ENCODE measurements at places on chromosomes 12 and 14. TPM values are rescaled to one million over a fixed set of nuclear protein-coding genes. Genes with fewer than 3 reads are reported as not detected.
A peak's percentile ranks its signal among the peaks of the same experiment; 100 is the strongest.

- H3K36me3 ChIP-seq, result no peaks in the 10 kb centered on the region
- H3K4me3 ChIP-seq, result no peak overlapping the region
- H3K4me1 ChIP-seq, result no peaks in the 10 kb centered on the region
- H3K27ac ChIP-seq, result no peak overlapping the region
- DNase-seq, result no peak
Measured at GRCh38 chr12:105026411-105026810, 40.3 kb downstream of the NOPCHAP1 start.

- H3K36me3 ChIP-seq, result no peaks in the 10 kb centered on the region
- H3K4me3 ChIP-seq, result no peak overlapping the region
- DNase-seq, result no peak
- no peak overlapping the region for H3K27ac ChIP-seq
- H3K27me3 ChIP-seq, result no peaks in the 10 kb centered on the region
Measured at GRCh38 chr12:132500142-132500855, 10.3 kb downstream of the FBRSL1 start.

GRCh38 chr12:121762269-121762668 is 31.2 kb downstream of the RHOF start:
- no peaks in the 10 kb centered on the region for H3K36me3 ChIP-seq
- no peak overlapping the region for H3K27ac ChIP-seq
- H3K27me3 ChIP-seq, result no peaks in the 10 kb centered on the region
- peaks cover 5% of the 10 kb centered on the region for H3K4me1 ChIP-seq

DNA sequence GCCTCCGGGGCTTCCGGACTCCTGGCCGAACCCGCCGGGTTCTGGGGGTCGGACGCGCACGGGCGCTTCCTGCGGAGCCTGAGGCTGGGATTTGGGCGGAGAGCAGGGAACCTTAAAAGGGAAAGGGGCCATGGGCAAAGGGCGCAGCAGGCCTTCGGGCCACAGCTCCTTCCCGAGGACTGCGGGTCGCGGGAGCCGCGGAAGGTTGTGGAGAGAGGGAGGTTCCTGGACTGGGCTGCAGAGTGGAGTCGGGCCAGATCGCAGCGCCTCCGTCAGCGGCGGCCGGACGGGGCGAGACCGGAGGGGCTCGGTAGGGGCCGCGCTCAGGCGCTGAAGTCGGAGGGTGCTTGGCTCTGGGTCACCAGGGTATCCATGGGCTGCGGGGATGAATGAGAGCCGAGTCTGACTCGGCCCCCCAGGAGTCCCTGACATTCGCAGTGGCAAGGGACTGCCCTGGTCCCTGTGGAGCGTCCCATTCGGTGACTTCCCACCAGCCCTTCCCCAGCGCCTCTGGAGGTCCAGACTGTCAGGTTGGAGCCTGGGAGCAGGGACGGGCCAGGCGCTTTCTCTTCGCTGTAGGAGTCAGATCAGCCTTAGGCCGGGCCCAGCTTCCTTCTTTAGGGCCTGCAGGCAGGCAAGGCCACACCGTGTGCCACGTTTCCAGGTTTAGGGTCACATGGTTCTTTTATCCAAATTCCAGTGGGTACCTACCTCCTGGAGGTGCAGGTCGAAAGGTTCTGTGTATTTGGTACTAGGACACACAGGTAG is 938 bp upstream of the SLC25A29 start:
- DNase-seq, result no peak
- H3K4me1 ChIP-seq, result peaks cover 37% of the 10 kb centered on the region
- no peaks in the 10 kb centered on the region for H3K27me3 ChIP-seq
- peak overlapping the region; percentile 69 for H3K4me3 ChIP-seq

GRCh38 chr12:98578821-98579220 is 14.7 kb upstream of the SLC25A3 start:
- no peaks in the 10 kb centered on the region for H3K4me1 ChIP-seq
- DNase-seq, result no peak
- H3K4me3 ChIP-seq, result no peak overlapping the region
- no peaks in the 10 kb centered on the region for H3K27me3 ChIP-seq
- no peak overlapping the region for H3K27ac ChIP-seq

DNA sequence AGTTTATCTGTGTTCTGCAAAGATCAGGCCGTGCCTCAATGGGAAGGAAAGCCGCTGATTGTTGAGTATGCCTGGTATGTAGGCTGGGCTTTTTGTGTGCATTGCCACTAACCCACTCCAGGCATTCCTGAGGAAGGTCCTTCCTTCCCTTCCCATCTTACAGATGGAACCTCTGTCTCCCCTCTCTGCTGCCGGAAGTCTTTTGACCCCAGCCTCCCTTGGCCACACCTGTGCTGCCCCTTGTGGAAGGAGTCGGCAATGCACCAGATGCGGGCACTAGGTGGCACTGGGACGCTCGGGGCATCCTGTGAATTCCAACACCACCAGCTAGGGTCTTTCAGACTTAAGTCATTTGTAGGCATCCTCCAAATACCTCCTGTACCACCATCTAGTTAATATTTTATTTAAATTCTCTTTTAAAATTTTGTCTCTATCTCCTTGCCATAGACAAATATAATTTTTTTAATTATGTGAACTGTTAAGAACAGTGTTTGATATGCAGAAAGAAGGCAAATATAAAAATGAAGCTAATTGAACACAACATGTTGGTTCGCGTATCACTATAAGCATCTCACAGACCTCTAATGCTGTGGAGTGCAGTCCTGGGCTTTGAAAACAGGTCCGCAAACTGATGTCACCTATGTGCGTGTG is 99.6 kb downstream of the RIN3 start:
- H3K27me3 ChIP-seq, result no peaks in the 10 kb centered on the region
- H3K36me3 ChIP-seq, result peaks cover 19% of the 10 kb centered on the region
- no peak overlapping the region for H3K4me3 ChIP-seq
- H3K27ac ChIP-seq, result peak overlapping the region; percentile 99

GRCh38 chr12:96130396-96131059 is 63.6 kb upstream of the ELK3 start:
- no peak for DNase-seq
- H3K4me3 ChIP-seq, result no peak overlapping the region
- peaks cover 3% of the 10 kb centered on the region for H3K27me3 ChIP-seq
- no peaks in the 10 kb centered on the region for H3K36me3 ChIP-seq

GRCh38 chr12:124884587-124885438 is 21.1 kb upstream of the SCARB1 start:
- no peaks in the 10 kb centered on the region for H3K36me3 ChIP-seq
- no peaks in the 10 kb centered on the region for H3K27me3 ChIP-seq
- DNase-seq, result no peak
- peak overlapping the region; percentile 42 for H3K27ac ChIP-seq
- peaks cover 26% of the 10 kb centered on the region for H3K4me1 ChIP-seq

DNA sequence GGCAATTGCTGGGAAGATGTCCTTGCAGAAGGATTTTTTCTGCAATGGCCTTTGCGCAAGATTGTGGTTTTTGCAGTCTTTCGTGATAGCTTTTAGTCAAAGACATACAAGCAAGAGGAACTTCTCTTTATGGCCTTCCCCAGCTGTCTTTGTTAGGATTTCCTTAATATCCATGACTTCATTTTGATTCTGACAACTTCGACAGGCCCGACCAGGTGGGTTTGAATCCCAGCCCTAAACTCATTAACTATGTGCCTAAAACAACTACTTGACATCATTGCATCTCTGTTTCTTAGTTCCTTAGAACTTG is 13.3 kb upstream of the VRK1 start:
- H3K27ac ChIP-seq, result no peak overlapping the region
- H3K4me1 ChIP-seq, result no peaks in the 10 kb centered on the region
- no peak for DNase-seq
- no peaks in the 10 kb centered on the region for H3K27me3 ChIP-seq

- no peaks in the 10 kb centered on the region for H3K4me1 ChIP-seq
- DNase-seq, result no peak
- no peaks in the 10 kb centered on the region for H3K36me3 ChIP-seq
- H3K27me3 ChIP-seq, result no peaks in the 10 kb centered on the region
- H3K4me3 ChIP-seq, result no peak overlapping the region
Measured at GRCh38 chr12:101174541-101174940, 35.5 kb downstream of the SLC5A8 start.

DNA sequence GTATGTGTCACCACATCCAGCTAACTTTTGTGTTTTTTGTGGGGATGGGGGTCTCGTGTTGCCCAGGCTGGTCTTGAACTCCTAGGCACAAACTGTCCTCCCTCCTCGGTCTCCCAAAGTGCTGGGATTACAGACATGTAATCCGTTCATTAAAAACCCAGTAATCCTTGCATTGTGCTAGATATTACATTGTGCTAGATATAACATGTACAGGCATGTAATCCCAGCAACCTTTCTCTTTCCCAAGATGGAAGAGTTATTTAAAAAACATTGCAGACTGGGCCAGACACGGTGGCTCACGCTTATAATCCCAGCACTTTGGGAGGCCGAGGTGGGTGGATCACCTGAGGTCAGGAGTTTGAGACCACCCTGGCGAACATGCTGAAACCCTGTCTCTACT is 19.7 kb downstream of the ELK3 start:
- H3K36me3 ChIP-seq, result no peaks in the 10 kb centered on the region
- H3K27me3 ChIP-seq, result no peaks in the 10 kb centered on the region
- no peak overlapping the region for H3K4me3 ChIP-seq
- peaks cover 31% of the 10 kb centered on the region for H3K4me1 ChIP-seq
- DNase-seq, result no peak
- H3K27ac ChIP-seq, result no peak overlapping the region

The HHIPL1 gene
- not detected for total RNA-seq

The GUCY2C gene
- total RNA-seq, result not detected

The GPR84 gene
- 0.59 TPM for total RNA-seq

The OVCH1 gene
- not detected for total RNA-seq

The PPHLN1 gene
- 98.2 TPM for total RNA-seq

The OASL gene
- 7.5 TPM for total RNA-seq

The ATP2A2 gene
- 140 TPM for total RNA-seq

The SCFD1 gene
- total RNA-seq, result 105 TPM

The HOTAIR gene
- not detected for total RNA-seq

Measured in natural killer cell (primary cell).